ENCODE measurements at places on chromosomes 7 and 10.

DNA sequence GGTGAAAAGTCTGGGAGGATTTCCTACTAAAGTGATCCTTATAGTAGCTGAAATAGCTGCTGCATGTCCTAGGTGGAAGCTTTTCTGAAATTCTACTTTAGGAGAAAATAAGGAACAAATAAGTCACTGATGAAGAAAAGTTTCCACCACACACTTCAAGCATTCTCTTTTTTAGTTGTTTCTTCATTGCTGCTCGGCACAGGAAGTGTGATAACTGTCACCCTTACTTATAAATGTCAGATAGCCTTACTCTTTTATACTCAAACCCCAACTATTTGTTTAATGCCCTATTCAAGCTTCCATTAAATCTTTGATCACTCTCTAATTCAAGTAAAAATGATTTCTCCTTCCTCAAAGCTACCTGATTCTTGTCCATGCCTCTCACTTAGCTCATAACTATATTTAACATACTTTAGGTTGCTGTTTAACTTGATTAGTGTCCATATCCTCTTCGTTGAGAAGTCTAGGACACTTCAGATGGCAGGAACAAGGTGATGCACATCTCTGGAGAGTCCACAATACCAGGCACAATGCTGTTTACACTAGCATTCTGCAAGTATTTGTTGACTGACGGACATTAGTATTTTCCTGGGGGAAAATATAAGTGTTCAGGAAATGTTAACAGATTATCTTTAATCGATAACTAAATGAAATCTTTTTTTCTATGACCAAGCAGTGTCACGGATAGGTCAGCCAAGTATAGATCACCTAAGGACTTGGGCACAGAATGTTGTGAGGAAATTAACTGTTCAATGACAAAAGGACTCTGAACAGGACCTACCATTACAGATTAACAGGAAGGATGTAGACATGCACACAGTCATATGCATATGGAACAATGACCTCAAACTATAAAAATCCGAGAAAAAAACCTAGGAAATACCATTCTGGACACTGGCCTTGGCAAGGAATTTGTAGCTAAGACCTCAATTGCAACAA lies 67.4 kb downstream of the ZNF438 start:
- DNase-seq, result no peak

DNA sequence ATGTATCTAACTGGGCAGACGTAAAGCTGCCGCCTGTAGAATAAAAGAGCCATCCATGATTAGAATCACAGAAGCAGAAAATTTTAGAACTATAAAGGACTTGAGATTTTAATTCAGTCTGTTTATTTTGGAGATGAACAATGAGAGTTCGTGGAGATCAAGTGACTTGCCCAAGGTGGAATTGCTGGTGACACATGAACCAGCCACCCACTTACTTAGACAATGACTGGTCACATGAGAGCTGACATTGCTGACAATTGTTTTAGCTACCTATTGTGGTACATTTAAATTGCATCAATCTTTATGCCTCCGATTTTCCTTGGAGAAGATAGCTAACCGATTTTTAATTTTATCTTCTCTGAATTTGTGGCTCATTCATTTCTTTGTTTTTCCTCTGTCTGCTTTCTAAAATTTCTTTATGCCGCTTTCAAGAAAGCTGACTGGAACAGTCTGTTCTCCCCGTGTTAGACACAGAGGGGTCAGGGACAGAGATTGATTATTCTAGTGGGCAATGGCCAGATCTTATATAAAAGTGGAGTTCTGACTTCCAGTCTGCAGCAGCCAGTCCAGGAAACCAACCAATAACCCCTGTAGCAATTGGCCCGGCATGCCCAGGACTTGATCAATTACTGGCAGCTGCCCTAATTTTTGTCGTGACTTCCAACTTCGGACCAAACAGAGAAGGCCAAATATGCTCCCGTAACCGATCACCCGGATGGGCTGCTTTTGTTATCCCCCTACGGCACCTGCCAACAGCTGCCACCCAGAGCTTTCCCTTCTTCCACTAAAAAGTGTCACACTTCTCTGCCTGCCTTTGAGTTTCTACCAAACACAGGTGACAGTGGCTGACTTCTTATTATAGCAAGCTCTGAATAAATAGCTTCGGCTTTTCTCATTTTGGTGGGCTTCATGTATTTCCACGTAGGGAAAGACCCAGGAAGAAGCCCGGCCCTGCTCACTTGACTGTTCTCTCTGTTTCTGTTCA lies 241.6 kb downstream of the CAMK1D start:
- no peak for DNase-seq

DNA sequence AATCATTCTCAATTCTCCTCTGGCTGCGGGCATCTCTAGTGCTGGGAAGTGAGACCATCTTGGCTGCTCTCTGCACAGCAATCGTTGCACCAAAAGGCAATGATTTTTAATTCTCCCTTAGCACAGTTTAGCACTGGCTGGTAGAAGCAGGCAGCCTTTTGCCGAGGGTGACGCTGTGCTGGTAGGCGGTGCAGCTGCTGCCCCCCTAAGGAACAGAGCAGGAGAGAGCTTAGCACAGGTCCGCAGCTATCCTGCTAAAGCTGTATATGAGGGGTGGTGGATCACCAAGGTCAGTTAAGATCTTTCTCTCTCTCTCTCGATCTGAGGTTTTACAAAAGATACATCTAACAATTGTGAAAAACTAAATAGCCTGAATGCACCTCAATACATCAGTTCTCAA lies 390.1 kb downstream of the GATA3 start:
- peak; percentile 7 for DNase-seq

- no peak for DNase-seq
Measured at GRCh38 chr7:16688249-16688648, 42.3 kb downstream of the BZW2 start.

- no peak for DNase-seq
Measured at GRCh38 chr10:118102121-118102520, 55.4 kb upstream of the RAB11FIP2 start.

GRCh38 chr10:97517778-97518300 lies 19.1 kb downstream of the UBTD1 start:
- DNase-seq, result no peak

GRCh38 chr10:58704671-58705141 lies 192.0 kb downstream of the BICC1 start:
- DNase-seq, result no peak

GRCh38 chr10:60417024-60417423 lies 27.3 kb upstream of the ANK3 start:
- DNase-seq, result no peak

- no peak for DNase-seq
Measured at GRCh38 chr10:18423058-18423637, 228.2 kb downstream of the NSUN6 start.

GRCh38 chr10:101784558-101784957 lies 1.3 kb upstream of the NPM3 start:
- no peak for DNase-seq

- DNase-seq, result no peak
Measured at GRCh38 chr10:62755662-62756653, 48.6 kb upstream of the ADO start.

GRCh38 chr7:73717025-73717807 lies 2.3 kb downstream of the STX1A start:
- no peak for DNase-seq

DNA sequence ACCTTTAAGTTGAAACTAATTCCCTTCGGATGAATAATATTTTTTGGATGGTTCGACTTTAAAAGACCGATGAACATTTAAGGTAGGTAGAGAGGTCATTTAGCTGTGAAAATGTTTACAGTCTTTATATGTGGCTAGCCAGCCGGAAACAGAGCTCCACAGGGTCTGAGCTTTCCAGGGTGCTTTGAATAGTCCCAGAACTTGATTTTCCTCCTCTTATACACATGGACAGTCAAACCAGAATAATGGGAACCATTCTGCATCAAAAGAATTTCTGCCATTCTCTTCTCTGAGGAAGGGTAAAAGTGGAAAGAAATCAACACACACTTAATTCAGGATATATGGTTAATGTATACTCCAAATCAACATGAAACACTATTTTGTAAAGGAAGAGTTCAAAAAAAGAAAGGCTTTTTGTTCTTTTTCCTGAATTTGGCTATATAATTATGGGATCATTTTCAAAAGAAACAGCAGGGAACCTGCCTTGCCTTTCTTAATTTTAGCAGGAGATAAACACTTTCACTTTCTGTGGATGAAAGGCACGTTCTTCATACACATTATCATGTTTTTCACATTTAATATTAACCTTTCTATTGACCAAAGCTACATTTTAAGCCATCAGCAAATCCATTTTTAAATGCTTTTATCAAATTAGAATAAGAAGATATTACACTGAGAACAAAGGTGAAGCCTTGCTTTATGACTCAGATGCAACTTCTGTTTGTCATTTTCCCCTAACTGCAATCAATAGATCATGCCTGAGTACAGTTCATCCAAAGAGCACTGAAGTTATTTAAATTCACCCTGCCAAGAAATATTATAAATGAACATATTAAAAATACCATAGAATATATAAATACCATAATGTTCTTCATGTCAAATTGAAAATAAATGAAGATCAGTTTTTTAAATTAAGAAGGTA lies 307.3 kb downstream of the THSD7A start:
- DNase-seq, result no peak

All from stimulated activated CD8-positive, alpha-beta memory T cell treated with anti-CD3 and anti-CD28 coated beads, Interleukin-4, amount 100 ng/mL, for 4 hours (primary cell).